ENCODE measurements at places on chromosomes 4 and X. TPM values are rescaled to one million over a fixed set of nuclear protein-coding genes. Genes with fewer than 3 reads are reported as not detected.

PRRG3 gene
- total RNA-seq = not detected

TREX2 gene
- 1.8 TPM for total RNA-seq

CAPN6 gene
- not detected for total RNA-seq

C4orf36 gene
- total RNA-seq = 0.28 TPM

MAGED4B gene
- total RNA-seq = 38.0 TPM

CDKL2 gene
- 0.55 TPM for total RNA-seq

PLAC8 gene
- under 0.01 TPM for total RNA-seq

CFI gene
- 6.9 TPM for total RNA-seq

VCX gene
- total RNA-seq = not detected

NAAA gene
- total RNA-seq = 41.0 TPM

GPR143 gene
- not detected for total RNA-seq

ENPP6 gene
- 0.09 TPM for total RNA-seq
